ENCODE measurements at places on chromosomes 2 and 18. TPM values are rescaled to one million over a fixed set of nuclear protein-coding genes. Genes with fewer than 3 reads are reported as not detected.

DNA sequence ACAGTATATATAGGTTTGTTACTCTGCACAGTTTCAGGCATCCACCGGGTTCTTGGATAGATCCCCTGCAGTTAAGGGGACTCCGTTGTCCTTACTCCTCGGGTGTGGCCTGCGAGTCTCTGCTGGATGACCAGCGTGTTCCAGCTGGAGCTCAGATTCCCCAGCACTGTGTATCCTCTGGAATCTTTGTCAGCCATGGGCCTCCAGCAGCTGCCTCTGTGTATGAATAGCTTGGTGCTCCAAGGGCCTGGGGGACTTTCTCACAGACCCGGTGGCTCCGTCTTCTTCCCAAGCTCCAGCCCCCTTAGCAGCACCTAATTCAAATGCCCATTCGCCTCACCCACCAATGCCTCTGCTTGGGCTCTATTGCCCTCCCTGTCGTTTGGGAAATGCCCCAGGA, 6.3 kb downstream of the ANO7 start:
- H3K27me3 ChIP-seq, result peaks cover 3% of the 10 kb centered on the region
- no peak overlapping the region for H3K27ac ChIP-seq
- H3K36me3 ChIP-seq, result no peaks in the 10 kb centered on the region
- DNase-seq, result peak; percentile 63
- no peaks in the 10 kb centered on the region for H3K4me1 ChIP-seq

Gene MRO
- 1.8 TPM for total RNA-seq

DNA sequence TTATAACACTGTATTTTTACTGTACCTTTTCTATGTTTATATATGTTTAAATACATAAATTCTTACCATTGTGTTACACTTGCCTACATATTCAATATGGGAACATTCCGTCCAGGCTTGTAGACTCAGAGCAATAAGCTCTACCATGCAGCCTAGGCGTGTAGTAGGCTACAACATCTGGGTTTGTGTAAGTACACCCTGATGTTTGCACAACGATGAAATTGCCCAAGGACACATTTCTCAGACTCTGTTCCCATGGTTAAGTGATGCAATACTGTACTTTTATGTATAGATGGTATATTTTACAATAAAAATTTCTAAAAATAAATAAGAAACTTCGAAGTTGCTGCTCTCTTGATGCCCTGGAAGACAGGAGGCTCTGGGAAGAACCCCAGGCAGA, 38.4 kb downstream of the YPEL5 start:
- no peak for DNase-seq
- H3K27ac ChIP-seq, result no peak overlapping the region
- no peaks in the 10 kb centered on the region for H3K4me1 ChIP-seq
- H3K4me3 ChIP-seq, result no peak overlapping the region
- H3K36me3 ChIP-seq, result no peaks in the 10 kb centered on the region

Gene IL18R1
- 4.7 TPM for total RNA-seq

Measured in osteoblast (primary cell).